Fibroblast of skin of right biceps (primary cell): ENCODE measurements at places on chromosomes 3 and 15.

DNA sequence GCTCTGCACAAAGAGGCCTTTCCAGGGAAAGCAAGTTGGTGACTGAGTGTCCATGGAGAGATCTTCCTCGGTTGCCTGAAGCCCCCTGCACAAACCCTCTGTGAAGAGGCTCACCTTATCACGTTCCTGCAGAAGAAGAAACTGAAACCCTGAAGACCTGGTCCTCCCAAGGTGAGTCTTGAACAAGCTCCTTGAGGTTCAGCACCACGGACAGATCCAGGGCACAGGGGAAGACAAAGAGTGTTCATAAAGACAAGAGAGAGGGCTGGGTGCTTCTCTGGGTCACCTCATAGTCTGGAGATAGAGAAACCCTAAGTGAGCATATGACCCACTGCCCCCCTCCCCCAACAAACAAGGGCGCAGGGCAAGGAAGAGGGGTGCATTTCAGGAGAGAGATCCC is 21.7 kb upstream of the TBC1D21 start:
- peak; percentile 66 for DNase-seq

DNA sequence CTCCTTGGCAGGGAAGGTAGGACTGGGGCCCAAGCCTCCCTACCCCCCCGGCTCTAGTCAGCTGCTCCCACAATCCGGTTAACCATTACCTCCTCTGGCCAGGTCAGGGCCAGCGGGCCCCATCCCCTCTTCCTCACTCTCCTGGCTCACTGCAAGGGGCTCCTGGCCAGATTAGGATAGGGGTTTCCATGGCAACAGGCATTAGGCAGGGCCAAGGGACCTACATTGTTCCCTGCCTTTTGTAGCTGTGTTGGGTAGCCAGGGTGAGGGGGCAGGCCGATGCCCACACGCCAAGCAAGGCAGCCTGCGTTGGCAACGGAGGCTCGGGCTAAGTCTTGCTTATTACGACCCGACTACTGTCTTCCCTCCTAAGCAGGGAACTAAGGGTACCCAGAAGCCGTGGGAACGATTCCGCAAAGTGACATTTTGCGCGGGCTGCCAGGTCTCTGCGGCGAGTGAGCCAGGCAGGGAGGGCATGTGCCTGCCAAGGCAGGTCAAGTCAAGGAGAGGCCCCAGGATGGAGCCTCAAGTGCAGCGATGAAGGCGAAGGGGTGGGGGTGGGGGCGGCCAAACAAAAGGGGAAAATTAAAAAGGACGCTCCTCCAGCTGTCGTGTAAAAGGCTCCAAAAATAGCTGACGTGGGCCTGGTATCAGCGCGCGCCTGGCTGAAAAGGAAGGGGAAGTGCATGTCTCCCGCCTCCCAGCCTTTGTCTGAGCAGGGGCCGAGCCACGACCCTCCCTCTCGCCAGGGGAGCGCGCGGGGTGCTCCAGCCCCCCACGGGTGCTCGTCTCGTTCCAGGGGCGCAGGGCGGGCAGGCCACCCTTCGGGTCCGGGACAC is 919 bp downstream of the IDH2 start:
- DNase-seq, result peak; percentile 49

DNA sequence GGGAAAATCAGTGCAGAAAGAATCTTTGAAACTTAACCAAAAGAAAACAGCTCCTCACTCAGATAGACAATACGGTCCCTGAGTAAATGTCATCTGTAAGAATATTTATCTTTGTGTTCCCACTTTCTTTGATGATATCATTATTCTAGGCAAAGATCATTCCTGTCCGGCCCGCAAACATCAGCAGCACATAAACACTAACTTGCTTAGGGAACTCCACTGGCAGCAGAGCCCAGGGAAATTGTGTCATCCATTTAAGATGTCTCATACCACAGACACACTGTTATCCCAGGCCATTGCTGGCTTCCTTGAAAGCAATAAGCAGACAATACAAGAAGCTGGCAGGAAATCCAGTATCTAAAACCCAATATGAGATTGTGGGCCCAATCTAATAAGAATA is 20.1 kb upstream of the CD96 start:
- peak; percentile 70 for DNase-seq

- peak; percentile 39 for DNase-seq
Observed at GRCh38 chr3:63523100-63523499, 129.4 kb upstream of the SNTN start.

- no peak for DNase-seq
Observed at GRCh38 chr3:161770484-161771386, 274.1 kb downstream of the OTOL1 start.

GRCh38 chr3:189202106-189202505 is 30.3 kb downstream of the TPRG1 start:
- peak; percentile 75 for DNase-seq
